ENCODE measurements at places on chromosomes 1 and 21.

- DNase-seq = no peak
Observed at GRCh38 chr1:204600968-204601367, 84.6 kb downstream of the LRRN2 start.

DNA sequence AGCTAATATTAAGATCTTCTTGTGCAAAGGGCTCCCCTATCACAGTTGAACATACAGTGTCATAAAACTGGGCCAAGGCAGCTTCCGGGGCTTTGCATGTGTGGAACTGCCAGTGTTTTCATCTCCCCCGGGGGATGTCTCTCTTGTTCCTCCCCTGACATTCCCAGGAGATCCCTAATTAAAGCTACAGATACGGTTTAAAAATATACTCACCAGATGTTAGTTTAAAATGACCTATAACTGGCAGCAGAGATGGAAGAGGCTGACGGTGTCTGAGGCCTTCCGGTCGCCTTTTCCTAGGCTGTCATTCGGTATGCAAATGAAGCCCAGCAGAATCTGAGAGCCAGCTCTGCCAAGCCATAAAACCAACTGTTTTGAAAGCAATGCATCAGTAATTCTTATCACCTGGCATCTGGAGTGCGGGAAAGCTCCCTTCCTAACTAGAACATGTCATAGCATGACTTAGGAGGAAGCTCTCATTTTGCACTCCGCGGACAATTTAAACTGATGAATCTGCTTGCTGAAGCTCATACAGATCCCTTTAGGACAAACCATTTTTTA, 436.5 kb upstream of the VAMP3 start:
- no peak for DNase-seq

DNA sequence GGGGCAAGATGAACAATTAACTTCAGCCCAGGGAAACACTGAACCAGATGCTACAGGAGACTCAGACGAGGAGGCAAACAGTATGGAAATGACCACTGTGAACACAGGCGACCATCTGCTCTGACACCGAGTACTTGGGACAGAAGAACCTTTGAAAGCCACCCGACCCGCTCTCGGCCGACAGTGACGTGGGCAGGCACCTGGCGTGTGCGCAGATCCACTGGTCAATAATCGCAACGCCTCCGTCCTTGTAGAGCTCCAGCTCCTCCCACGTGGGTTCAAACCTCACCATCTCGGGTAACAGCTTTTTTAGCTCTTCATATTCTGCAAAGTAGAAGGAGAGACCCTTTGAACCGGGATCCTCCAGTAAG, 20.3 kb downstream of the POFUT2 start:
- no peak for DNase-seq

DNA sequence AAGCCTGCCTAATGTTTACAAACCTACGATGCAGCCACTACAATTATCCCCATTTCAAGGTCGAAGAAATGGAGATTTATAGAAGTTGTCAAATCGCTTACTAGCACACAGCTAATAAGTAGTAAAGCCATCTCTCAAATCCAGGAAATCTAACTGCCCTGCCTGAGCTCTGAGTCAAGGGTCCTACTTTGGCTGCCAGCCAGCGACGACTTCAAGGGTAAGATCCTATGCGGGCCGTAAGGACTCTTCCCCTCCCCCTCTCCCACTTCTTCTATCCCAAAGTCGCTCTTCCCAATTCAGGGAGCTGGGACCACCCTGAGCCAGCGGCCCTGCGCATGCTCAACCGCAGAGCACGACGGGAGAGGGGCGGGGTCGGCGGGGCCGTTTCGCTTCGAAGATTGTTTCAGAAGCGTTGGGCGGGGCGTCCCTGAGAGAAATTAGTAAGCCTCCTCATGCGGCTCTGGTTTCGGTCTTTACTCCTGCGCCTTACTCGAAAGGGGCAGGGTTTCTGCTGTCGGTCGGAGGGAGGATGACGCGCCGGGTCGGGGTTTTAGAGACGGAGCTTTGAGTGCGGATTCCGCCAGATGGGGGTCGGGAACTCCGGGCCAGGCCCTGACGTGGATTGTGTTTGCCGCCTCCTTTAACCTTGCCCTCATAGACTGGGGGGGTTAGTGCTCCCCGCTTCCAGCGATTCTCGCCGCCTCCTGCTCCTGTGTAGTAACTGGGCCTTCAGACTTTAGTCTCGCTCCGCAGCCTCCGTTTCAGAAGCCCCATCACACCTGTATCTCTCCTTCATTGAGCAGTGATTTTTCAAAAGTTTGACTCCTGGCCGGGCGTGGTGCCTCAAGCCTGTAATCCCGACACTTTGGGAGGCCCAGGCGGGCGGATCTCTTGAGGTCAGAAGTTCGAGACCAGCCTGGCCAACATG, at the start of gene ZMYM1:
ZMYM1 (plus strand) TSS at position 383 of the 928 bp plus-strand sequence. CDS start 14,603 bp downstream, outside the sequence.
- DNase-seq = peak; percentile 86

DNA sequence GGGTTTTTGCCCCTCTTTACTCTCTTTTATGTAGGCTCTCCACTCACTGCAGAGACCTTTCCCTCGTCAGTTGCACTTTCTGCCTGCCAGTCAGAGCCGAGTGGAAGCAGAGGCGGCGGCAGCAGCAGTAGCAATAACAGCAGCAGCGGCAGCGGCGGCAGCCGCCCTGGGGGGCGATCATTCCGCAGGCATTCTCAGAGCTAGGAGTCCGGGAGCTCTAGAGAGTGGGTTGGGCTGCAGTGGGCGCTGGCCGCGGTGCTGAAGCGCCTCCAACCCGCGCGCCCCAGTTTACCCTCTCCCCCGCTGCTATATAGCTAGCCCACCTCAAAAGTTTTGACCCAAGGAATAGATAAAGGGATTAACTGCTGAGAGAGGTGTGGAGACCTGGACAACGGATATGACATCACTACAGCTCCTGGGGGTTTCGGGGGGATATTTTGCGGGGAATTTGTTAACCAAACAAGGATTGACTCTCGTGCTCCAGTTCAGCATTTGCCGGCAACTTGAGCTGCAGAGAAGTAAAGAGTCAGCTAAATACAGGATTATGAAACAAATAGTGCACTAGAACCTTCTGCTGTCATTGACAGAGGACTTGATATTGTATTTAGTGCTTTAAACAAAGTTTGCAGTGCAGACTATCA, at the start of gene OLFM3:
OLFM3 (minus strand) TSS at position 102 of the 641 bp plus-strand sequence.
- DNase-seq = no peak

- DNase-seq = no peak
Observed at GRCh38 chr1:23957096-23957495, 2.5 kb upstream of the PNRC2 start.

- no peak for DNase-seq
Observed at GRCh38 chr1:162905174-162906158, 44.5 kb upstream of the CCDC190 start.

GRCh38 chr1:30659702-30660101, 63.7 kb downstream of the MATN1 start:
- no peak for DNase-seq

- DNase-seq = peak; percentile 20
Observed at GRCh38 chr1:157154940-157155514, 16.8 kb upstream of the ETV3 start.
